Hematopoietic multipotent progenitor cell treated with erythropoietin and hydrocortisone succinate and interleukin-3 and kit ligand, for 4 days (in vitro differentiated cells): ENCODE measurements at places on chromosomes 2 and 18.
A peak's percentile ranks its signal among the peaks of the same experiment; 100 is the strongest.

GRCh38 chr2:237923481-237924163 is 43.2 kb upstream of the UBE2F start:
- DNase-seq = peak; percentile 90

DNA sequence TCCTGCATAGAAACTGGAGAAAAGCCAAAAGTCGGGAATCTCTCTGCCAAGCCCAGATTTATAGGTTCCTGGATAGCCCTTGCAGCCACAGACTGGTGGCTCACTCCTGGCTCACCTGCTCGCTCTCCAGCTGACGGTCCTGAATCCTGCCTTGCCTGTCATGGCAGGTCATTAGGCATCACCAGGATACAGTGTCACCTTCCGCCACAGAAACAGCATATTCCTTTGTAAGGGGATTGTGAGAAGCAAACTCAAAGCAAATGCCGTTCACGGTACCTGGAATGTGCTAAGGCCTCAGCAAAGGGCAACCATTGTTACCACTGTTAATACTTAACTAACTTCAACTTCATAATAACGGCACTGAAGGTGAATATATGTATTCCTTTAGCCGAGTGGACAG is 57.1 kb upstream of the GPR45 start:
- no peak for DNase-seq

- no peak for DNase-seq
Observed at GRCh38 chr18:35511428-35511827, 13.7 kb upstream of the INO80C start.

DNA sequence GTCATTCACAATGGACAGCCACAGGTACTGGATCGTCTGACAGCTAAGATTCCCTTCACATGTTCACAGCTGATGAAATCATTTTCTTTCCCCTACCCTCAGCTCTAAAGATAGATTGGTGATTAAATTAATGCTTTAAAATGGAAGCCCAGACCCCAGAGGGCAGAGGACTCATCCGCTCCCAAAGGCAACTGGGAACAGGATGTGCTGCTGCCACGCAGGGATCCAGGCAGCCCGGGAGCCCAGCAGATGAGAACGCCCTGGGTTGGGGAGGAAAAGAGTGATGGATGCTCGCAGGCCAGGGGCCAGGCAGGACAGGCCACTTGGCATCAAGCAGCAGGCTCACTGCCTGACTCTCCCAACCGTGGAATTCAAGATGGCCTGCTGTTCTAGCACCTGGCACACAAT is 41.3 kb downstream of the HDHD2 start:
- no peak for DNase-seq
